ENCODE measurements at places on chromosomes 4 and X. TPM values are rescaled to one million over a fixed set of nuclear protein-coding genes. Genes with fewer than 3 reads are reported as not detected.

The ETDB gene
- total RNA-seq: not detected

The GPRIN3 gene
- total RNA-seq: 3.2 TPM

DNA sequence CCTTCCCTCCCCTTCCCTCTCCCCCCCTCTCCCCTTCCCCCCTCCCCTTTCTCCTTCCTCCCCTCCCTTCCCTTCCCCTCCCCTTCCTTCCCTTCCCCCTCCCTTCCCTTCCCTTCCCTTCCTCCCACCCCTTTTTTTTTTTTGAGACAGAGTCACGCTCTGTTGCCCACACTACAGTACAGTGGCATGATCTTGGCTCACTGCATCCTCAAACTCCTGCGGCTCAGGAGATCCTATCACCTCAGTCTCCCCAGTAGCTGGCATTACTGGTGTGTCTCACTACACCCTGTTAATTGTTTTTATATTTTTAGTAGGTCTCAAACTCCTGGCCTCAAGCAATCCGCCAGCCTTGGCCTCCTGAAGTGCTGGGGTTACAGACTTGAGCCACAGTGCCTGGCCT, 66.6 kb downstream of the TBC1D9 start:
- H3K27ac ChIP-seq: no peak overlapping the region
- no peaks in the 10 kb centered on the region for H3K4me1 ChIP-seq
- no peaks in the 10 kb centered on the region for H3K27me3 ChIP-seq
- no peak for DNase-seq
- H3K36me3 ChIP-seq: no peaks in the 10 kb centered on the region

GRCh38 chr4:1010395-1011021, 918 bp upstream of the FGFRL1 start:
- peak overlapping the region; percentile 21 for H3K4me3 ChIP-seq
- H3K36me3 ChIP-seq: no peaks in the 10 kb centered on the region
- peak overlapping the region; percentile 85 for H3K27ac ChIP-seq
- peaks cover 9% of the 10 kb centered on the region for H3K4me1 ChIP-seq
- no peak for DNase-seq
- H3K27me3 ChIP-seq: no peaks in the 10 kb centered on the region

GRCh38 chr4:113781439-113782040, 20.0 kb upstream of the CAMK2D start:
- H3K27ac ChIP-seq: no peak overlapping the region
- H3K4me1 ChIP-seq: no peaks in the 10 kb centered on the region
- H3K36me3 ChIP-seq: no peaks in the 10 kb centered on the region
- no peak overlapping the region for H3K4me3 ChIP-seq

GRCh38 chr4:38676986-38677385, 13.0 kb downstream of the KLF3 start:
- H3K36me3 ChIP-seq: peaks cover 15% of the 10 kb centered on the region
- no peak for DNase-seq
- H3K27ac ChIP-seq: no peak overlapping the region

Measured in pancreas (tissue), 10 donors.